CD4-positive, alpha-beta T cell treated with Interleukin-21 for 1 hour (primary cell): ENCODE measurements at places on chromosomes 6 and 20.

DNA sequence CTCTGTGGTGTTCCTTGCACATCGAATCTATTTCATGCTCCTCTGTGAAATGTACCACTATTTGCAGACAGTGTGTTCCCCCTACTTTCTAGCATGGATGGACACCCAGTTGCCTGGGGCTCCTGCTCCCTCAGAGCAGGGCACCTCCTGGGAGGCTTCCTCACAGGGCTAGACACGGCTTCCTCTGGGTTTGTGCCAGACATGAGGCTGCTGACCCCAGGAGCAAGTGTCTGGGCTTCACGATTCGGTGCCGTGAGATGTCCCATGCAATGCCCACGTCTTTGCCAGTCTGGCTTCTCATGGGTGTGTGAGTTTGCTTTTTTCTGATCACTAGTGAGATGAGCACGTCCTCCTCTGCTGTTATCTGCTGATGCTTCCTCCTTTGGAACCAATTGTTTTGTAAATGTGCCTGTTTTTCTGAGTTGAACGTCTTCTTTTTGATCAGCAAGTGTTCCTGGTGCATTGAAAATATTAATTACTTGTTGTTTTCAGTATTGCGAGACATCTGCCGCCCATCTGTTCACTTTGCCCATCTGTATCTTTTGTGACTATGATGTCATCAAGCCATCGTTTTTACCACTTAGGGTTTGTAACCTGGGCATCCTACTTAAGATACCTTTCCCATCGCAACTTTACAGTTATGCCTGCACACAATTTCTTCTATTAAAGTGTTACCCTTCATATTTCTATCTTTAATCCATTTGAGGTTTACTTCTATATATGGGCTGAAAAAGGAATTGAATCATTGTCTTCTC lies 92.0 kb downstream of the TTLL2 start:
- DNase-seq: no peak

DNA sequence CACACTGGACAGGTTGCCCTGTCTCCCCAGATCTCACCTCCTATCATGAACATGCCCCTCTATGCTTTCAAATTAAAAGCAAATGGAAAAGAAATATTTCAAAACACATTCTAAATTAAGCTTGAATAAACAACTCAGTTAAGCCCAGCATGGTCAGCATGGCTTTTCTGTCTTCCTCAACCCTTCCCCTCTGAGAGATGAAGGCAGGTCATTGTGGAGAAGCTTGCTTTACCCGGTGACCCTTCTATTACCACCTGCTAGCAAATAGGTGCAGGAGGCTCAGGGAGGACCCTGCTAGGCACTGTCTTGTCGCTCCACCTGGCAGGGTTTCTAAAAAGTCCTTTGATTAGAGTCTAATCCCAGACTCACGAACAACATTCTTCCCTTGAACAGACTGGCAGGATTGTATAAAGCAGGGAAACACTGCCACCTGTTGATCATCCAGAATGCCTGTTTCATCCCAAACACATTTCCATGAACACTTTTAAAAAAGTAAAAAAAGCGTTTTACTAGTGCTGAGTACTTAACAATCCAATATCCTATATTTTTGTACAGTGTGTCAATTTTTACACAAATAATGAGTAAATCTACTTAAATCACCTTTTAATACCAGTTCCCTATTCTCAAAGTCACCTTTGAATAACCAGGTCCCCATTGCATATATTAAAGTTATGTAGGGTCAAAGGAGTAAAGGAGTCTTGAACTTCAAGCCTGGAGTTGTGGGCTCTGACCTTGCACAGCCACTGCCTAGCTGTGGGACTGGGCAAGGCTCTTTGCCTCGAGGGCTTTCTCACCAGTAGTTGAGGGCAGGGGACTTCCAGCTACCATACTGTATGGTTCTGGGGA lies 75.5 kb downstream of the GPR6 start:
- DNase-seq: peak; percentile 24

DNA sequence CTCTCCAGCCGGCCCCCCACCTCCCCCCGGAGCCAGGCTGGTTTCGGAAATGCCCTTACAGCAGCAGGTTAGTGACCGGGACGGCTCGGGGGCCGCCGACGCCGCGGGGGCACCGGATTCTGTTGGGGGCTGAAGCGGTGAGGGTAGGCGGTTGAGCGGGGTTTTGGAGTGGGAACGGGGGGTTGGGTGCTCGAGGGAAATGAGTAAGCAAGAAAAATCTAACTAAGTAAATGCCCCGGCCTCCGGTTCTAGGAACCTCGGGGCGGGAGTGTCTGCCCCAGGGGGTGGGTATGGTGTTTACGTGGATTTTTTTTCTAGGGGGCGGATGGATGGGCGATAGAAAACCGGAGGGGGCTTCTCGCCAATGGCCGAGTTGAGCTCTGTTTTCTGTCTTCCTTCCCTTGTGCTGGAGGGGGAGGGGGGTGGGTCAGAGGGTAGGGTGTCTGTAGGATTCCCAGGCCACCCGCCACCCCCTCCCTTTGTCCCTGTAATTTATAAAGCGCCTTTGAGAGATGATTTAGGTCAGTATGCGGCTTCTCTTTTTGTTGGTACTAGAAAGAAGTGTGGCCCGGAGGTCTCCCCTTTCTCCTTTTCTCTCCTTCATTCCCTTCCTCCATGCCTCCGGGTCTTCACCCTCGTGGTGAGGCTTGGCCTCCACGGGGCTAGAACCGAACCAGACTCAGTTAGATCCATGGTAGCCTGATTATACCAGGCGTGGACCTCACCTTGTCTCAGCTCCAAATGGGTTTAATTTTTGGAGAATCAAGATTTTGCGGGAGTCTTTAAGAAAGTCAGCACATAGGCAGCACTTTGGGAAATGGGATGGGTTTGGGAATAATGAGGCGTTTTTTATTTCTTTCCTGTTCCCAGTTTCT lies 2.3 kb downstream of the E2F3 start:
- DNase-seq: peak; percentile 66

DNA sequence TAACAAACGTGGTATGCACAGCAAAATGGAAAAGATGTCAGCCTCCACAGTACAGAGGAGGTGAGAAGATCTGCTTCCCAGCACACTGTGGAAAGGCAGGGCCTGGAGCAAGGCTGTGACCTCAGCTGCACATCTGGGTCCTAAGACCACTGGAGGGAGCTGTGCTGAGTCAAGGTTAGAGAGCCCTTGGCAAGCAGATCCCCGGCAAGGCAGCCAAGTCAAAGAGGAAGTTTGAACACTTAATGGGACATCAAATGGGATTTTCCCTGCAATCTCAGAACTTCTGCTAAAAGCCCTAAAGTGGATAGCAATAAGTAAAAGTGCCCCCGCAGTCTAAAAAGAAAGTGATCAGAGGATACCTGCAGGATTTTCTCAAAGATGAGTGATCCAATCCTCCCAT lies 39.5 kb downstream of the UNC5CL start:
- peak; percentile 23 for DNase-seq

GRCh38 chr20:57478176-57478575 lies 46.8 kb downstream of the CTCFL start:
- no peak for DNase-seq

- DNase-seq: no peak
Observed at GRCh38 chr20:50343125-50343489, 152.5 kb downstream of the CEBPB start.
